RCC 7860 (cell line): ENCODE measurements at places on chromosomes 5 and 9.

DNA sequence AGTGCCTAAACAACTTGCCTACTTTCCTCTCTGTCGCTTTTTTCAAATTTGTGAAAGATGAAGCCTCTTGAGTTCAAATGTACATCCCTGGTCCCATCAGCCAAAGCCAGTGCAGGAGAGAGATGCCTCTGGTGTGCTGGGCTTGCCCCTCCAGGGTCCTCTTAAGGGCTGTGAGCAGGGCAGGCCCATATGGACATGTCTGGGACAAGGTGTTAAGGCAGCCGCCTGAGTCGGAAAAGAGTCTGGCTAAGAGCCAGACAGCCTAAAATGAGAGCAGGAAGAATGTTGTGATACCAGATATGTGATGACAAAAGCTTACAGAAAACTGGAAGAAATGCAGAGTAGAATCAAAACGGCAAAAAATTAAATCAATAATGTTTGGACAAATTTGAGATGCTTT, 72.5 kb downstream of the APTX start:
- DNase-seq, result no peak

GRCh38 chr9:94967482-94967881, 241.0 kb downstream of the AOPEP start:
- DNase-seq, result peak; percentile 34

DNA sequence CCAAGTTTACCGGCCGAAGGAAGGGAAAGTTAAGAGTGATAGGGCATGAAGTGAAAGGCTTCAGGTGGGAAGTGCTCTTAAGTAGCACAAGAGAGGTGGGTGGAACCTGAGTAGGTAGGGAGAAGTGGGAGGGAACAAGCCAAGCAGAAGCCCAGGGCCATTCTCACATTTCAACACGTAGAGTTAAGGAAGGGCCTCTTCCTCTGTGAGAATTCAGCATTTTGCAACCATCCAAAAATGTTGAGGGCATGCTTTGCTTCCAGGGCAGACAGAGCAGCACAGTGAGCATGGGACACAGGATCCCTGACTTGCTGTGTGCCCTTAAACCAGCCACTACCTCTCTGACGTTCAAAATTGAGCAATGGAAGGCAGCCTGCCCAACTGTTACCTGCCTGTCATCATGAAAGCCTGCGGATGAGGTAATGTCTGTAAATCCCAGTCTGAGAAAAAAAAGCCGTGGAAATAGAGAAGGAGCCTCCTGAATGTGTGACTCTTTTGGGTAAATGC, 3.3 kb downstream of the CYFIP2 start:
- no peak for DNase-seq

- peak; percentile 7 for DNase-seq
Observed at GRCh38 chr5:60677850-60678664, 21.9 kb downstream of the DEPDC1B start.

DNA sequence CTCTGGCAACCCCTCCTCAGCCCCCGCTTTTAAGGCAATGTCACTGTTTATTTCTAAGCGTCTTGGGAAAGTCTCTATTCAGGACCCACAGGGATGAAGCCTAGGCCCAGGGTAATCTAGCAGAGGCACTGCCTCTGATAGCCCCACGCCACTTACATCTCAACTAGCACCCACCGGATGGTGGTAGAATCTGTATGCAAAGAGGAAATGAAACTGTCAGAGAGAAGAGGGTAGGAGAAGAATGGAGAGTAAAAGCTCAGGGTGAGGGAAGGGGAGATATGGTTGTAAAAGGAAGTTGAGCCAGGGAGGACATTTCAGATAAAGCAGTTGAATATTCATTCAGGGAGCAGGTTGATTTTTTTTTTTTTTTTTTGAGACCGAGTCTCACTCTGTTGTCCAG, 3.0 kb downstream of the FRRS1L start:
- no peak for DNase-seq

DNA sequence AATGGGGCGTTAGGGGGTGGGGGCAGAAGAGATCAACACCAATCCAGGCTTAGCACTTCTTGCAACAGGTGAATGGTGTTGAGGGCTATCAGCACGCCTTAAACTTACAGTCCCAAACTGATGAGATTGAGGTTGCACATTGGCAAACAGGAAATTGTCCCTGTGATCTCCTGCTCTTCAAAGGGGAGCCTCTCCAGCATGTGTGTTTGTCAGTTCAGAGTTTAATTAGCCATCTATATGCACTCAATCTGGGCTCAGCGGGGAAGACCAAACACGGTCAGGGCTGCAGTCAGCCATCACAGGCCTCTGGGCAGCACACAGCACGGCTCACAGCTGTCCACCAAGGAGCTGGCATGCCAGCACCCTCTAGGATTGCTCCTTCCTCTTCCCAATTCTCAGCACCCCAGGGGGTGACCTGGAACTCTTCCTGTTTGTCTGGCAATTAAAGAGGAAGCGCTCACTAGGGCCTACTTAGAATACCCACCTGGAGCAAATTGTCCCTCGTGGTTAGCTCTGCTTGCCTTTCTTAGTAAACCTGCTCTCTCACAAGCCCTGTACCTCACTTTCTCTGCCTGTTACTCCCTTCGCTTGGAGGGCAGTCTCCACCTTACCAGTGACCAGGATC, 217.4 kb downstream of the SLIT3 start:
- no peak for DNase-seq

- DNase-seq, result no peak
Observed at GRCh38 chr5:177294632-177295031, 8.9 kb downstream of the RAB24 start.

- DNase-seq, result peak; percentile 99
Observed at GRCh38 chr9:36101916-36102741, 34.4 kb upstream of the GLIPR2 start.

- no peak for DNase-seq
Observed at GRCh38 chr5:61123145-61123544, 39.1 kb downstream of the SMIM15 start.

- DNase-seq, result no peak
Observed at GRCh38 chr5:76455531-76456133, 52.5 kb downstream of the IQGAP2 start.

DNA sequence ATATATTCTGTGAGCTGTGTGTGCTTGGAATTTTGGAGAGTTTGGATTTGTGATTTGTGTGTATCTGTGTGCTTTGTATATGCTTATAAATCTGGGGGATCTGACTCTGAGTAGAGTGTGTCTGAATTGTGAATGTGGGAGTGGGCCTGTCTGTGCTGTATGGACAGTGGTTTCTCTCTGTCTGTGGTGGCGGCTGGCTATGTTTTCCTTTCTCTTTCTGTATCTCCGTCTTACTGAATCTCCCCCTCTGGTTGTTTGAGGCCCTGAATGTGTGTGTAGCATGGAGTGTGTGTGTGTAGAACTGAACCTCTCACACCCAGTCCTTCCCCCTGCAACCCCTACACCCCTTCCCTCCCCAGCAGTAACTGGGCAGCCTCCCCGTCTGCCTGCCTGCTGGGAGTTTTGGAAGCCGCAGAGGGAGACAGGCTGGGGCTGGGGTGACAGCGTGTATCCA, 4.7 kb downstream of the CXXC5 start:
- no peak for DNase-seq

- no peak for DNase-seq
Observed at GRCh38 chr5:109917966-109918365, 228.2 kb downstream of the MAN2A1 start.

GRCh38 chr5:120141076-120141475, 323.0 kb upstream of the PRR16 start:
- no peak for DNase-seq

DNA sequence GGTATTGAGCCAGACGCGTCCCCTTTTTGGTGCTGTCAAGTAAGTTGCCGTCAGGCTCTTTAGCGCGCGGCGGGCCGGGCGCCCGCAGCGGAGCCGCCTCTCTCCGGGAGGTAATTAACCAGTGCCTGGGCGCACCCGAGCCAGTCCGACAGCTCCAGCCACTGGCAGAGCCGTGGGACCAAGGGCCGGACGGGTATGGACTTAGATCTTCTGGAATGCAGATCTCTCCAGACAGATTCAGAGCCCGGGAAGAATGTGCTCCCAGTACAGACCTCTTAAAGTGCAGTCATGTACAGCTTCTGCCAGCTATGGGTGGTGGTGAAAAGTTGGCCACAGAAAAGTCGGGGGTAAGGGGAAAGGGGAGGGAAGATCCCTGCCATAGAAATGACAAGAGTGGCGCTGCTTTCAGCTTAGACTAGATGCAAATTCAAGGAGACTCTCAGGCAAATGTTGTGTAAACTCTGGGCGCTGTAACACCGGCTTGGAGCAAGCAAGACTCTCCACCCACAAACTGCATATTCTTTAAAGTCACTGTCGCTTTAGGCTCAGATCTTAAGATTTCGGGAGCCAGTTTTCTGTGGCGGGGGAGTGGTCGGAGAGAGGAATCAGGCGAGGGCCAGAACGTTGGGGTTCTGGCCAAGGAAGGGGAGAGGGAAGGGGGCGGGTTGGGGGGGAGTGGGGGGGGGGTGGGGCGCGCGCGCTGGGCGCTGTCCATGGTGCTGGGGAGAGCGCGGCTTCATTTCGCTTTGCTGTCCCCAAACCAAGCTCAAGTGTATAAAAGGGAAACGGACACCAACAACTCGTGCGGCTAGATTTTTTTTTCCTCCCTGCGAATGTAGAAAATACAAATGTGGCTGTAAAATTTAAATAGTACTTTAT, 29.2 kb downstream of the NR2F1 start:
- no peak for DNase-seq

GRCh38 chr9:116075191-116075590, 78.4 kb upstream of the PAPPA start:
- DNase-seq, result peak; percentile 55

DNA sequence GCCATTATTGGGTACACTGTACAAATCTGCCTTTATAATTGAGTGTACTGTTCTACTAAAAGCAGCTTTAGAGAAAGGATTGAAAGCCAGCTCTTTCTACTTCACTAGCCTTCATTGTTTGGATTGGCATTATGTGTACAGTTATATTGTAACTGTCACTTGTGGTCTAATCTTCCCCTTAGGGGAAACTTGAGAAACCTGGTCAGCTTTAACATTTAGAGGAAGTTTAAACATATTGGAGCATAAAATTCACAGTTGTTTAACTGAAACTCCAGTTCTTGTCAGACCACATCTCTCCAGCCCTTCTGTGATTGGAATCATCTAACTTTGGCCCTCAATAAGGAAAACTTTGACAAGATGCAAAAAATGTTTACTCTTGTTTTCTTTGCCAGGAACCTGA, 24.6 kb downstream of the PIK3R1 start:
- peak; percentile 12 for DNase-seq

DNA sequence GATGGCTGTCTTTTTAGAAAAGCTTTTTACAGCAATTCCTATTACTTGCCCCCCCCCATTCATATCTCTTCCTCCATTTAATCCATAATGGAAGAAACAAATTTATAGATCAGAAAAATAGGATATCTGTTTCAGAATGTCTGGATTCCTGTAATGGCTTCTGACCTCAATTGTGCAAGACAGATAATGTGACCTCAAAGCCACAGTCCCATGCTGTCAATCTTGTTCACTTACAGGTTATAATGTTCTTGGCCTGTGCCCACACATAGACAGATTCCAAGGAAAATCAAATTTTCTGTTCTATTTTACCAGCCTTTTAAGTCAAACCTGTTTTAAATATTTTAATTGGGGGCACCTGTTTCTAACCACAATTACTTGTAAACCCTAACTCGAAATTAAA, 143.4 kb downstream of the ENTREP1 start:
- DNase-seq, result no peak

GRCh38 chr9:14849851-14850250, 60.4 kb downstream of the FREM1 start:
- DNase-seq, result no peak

- no peak for DNase-seq
Observed at GRCh38 chr9:15293804-15294316, 13.2 kb downstream of the TTC39B start.

- no peak for DNase-seq
Observed at GRCh38 chr5:150000990-150001659, 586 bp downstream of the HMGXB3 start.

GRCh38 chr5:153903321-153903720, 135.4 kb downstream of the FAM114A2 start:
- DNase-seq, result no peak

GRCh38 chr5:110032376-110032775, 342.6 kb downstream of the MAN2A1 start:
- DNase-seq, result no peak

GRCh38 chr9:90105773-90106172, 501.0 kb downstream of the GADD45G start:
- no peak for DNase-seq

GRCh38 chr9:35489313-35490154, at the start of gene RUSC2:
Gene RUSC2 (plus strand): TSS chr9:35490111. CDS start chr9:35546522, 56,411 bp downstream.
- DNase-seq, result peak; percentile 74

DNA sequence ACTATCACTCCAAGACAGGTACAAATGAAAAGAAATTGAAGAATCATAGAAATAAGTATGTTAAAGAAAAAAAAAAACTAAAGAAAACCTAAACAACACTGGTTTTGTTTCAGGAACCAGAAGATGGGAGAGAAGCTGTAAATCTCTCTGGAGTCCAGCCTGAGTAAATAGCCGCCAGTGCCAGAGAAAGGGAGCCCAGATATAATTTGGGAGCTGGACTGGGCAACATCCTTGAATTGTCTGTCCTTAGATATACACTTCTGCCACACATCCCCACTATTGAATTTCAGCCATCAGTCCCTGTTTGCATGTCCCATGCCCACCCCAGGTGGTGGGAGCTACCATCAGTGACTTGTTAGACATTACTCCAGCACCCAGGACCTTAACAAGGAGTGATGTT, 979.6 kb downstream of the DTWD2 start:
- no peak for DNase-seq

DNA sequence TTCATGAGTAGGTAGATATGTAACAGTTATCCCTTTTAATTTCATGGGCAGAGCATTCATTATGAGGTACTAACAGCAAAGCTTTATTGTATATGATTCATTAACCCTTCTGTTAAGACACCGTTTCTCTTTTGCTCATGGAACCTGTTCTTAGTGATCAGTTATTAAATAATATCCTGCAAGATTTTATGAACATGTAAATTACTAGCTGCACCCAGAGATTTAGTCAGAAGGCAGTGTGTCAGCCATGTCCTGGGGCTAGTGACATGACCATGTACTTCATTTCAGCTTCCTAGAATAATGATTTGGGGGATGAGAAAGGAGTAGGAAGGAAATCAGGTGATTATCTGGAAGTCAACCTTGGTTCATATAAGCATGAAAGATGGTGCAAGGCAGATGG, 7.0 kb downstream of the MAST4 start:
- no peak for DNase-seq
